ENCODE measurements at places on chromosomes 12 and 14. TPM values are rescaled to one million over a fixed set of nuclear protein-coding genes. Genes with fewer than 3 reads are reported as not detected.
A peak's percentile ranks its signal among the peaks of the same experiment; 100 is the strongest.

- DNase-seq, result no peak
- no peak overlapping the region for H3K4me3 ChIP-seq
- no peaks in the 10 kb centered on the region for H3K36me3 ChIP-seq
- H3K4me1 ChIP-seq, result peaks cover 4% of the 10 kb centered on the region
These were observed 91.5 kb downstream of the FBXL14 start for GRCh38 chr12:1502831-1503230.

DNA sequence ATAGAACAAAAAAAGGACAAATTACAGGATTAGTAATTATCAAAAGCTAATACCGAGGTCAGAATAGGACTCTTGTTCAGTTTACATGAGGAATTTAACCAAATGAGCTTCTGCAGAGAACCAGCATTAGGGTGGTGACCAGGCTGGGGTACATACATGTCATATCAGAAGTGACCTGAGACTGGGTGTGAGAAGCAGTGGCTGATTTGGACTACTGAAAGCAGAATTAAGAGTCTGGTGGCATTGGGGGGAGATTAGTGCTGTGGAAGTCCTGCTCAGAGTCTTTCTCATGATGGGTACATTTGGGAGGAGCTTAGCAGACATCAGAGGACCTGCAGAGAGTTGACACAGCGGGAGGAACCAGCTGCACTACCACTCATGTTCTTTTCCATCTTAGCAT, 21.7 kb downstream of the TRAF3 start:
- H3K4me3 ChIP-seq, result no peak overlapping the region
- peaks cover 2% of the 10 kb centered on the region for H3K4me1 ChIP-seq
- H3K27ac ChIP-seq, result no peak overlapping the region
- H3K36me3 ChIP-seq, result no peaks in the 10 kb centered on the region
- no peak for DNase-seq
- H3K27me3 ChIP-seq, result no peaks in the 10 kb centered on the region

DNA sequence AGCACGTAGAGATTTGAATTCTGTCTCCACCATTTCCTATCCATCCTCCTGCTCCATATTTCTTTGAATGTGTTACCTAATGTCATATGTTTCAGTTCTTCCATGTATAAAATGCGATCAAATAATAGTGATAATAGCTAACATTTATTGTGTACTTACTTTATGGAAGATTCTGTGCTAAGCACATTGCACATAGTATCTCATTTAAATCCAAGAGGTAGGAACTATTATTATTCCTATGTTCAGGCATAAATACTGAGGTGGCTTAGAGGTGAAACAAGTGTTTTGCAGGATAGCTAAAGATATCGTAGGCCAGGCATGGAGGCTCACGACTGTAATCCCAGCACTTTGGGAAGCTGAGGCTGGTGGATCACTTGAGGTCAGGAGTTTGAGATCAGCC, 17.5 kb upstream of the AICDA start:
- H3K4me3 ChIP-seq, result no peak overlapping the region
- DNase-seq, result no peak
- no peaks in the 10 kb centered on the region for H3K4me1 ChIP-seq
- no peaks in the 10 kb centered on the region for H3K27me3 ChIP-seq
- no peak overlapping the region for H3K27ac ChIP-seq

- no peaks in the 10 kb centered on the region for H3K4me1 ChIP-seq
- no peak for DNase-seq
- no peak overlapping the region for H3K4me3 ChIP-seq
- no peak overlapping the region for H3K27ac ChIP-seq
These were observed 370.9 kb downstream of the AEBP2 start for GRCh38 chr12:19810213-19810612.

DNA sequence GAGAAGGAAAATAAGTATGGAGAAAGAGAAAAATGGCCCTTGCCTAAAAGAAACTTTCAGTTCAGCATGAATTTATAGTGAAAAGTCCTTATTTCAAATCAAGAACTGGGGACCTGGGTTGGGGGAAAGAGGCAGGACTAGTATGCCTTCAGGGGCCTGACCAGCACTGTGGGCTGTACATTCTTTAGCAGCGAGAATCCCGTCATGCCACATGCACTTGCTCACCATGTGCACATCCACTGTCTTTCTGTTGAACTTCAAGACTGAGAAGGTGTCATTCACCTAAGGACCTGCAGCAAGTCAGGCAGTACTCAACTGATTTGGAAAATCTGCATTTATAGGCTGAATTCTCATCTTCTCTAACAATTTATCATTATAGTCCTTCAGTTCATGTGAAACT, 50.2 kb downstream of the RAB35 start:
- H3K4me3 ChIP-seq, result no peak overlapping the region
- H3K36me3 ChIP-seq, result peaks cover 26% of the 10 kb centered on the region
- H3K27me3 ChIP-seq, result no peaks in the 10 kb centered on the region
- no peak for DNase-seq

DNA sequence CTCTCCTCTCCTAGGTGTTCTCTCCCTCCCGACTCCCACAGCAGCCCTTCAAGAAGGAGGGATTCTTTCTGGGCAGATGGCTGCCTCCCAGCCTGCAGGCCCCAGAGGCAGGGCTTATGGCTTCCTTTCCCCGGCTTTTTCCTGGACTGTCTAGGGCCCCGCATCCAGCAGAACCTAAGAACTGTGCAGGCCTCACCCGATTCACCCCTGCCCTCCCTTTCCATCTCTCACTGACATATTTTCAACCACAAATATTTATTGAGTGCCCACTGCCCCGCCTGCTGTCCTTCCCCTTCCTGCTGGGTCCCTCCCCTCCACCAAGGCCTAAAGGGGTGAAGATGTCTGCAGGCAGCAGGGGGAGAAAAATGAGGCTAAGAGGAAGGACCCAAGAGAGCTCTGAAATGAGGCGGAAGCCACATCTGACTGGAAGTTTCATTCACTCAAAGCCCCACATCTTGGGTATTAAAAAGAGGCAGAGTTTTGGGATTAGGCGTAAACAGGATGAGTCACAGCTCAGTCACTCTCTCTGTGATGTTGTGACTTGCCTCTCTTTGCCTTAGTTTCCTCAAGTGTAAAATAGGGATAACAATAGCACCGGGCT, 2.9 kb downstream of the SCNN1A start:
- H3K27me3 ChIP-seq, result no peaks in the 10 kb centered on the region
- H3K27ac ChIP-seq, result peak overlapping the region; percentile 96
- peak overlapping the region; percentile 81 for H3K4me3 ChIP-seq
- peak; percentile 28 for DNase-seq

- DNase-seq, result peak; percentile 12
- H3K27ac ChIP-seq, result no peak overlapping the region
- H3K36me3 ChIP-seq, result no peaks in the 10 kb centered on the region
- no peak overlapping the region for H3K4me3 ChIP-seq
- H3K27me3 ChIP-seq, result no peaks in the 10 kb centered on the region
- no peaks in the 10 kb centered on the region for H3K4me1 ChIP-seq
These were observed 279.7 kb upstream of the SOX5 start for GRCh38 chr12:24229031-24229700.

DNA sequence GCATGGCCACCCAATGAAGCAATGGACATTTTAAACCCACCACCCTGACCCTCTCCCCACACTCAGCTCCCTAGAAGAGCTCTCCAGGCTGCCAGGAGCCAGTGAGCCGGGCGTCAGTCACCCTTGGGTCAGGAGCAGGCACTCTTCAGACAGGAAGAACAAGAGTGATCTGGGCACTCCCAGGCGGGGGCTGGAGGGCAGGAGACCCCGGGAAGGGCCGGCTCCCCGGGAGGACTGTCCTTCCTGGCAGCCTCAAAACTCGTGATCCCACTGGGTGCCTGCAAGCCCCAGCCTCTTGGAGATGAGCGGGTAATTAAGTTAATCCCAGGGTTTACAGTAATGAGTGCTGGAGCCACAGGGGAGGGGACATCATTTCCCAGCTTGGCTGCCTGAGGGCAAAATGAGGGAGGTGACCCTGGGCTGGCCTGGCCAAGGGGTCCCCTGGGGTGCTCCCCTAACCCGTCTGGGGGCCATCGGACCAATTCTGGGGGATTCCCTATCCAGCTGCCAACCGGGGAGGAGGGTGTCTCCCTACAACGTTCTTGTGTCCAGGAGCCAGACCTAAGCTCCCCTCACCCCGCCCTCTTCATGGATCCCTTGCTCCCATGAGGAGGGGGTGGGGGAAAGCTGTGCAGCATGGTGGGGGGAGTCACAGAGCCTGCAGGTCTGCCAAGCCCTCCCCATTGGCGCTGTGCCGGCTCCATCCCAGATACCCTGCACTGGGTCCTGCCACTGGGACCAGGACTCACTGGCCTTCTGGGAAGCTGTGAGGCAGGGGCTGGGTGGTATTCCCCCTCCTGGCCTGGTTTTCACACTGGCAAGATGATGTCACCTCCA, 59.2 kb downstream of the CCNK start:
- DNase-seq, result no peak
- peaks cover 8% of the 10 kb centered on the region for H3K4me1 ChIP-seq
- H3K27ac ChIP-seq, result no peak overlapping the region
- no peak overlapping the region for H3K4me3 ChIP-seq
- no peaks in the 10 kb centered on the region for H3K36me3 ChIP-seq

DNA sequence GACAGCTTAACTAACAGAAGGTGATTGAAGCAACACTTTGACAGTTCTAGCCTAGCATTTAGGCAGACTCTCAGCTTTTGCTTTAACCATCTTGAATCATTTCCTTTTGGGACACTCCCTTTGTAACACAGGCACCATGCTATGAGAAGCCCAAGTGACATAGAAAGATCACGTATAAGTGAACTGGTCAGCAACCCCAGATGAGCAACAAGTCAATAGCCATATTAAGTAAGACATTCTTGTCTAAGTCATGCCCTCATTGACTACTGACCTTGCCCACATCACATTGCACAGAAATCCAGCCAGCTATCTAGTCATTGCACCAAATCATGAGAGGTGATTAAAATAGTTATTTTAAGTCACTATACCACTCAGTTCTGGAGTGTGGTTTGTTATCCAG, 476.8 kb downstream of the TRHDE start:
- no peak overlapping the region for H3K4me3 ChIP-seq
- no peaks in the 10 kb centered on the region for H3K27me3 ChIP-seq
- no peaks in the 10 kb centered on the region for H3K4me1 ChIP-seq
- no peak overlapping the region for H3K27ac ChIP-seq
- no peak for DNase-seq

AQP6 gene
- total RNA-seq, result 12.0 TPM

CTSG gene
- 11.9 TPM for total RNA-seq

SOAT2 gene
- total RNA-seq, result 0.19 TPM
